Activated CD8-positive, alpha-beta memory T cell treated with anti-CD3 and anti-CD28 coated beads, Interleukin-2, amount 50 U/mL, for 4 hours (primary cell): ENCODE measurements at places on chromosomes 3 and 15.

DNA sequence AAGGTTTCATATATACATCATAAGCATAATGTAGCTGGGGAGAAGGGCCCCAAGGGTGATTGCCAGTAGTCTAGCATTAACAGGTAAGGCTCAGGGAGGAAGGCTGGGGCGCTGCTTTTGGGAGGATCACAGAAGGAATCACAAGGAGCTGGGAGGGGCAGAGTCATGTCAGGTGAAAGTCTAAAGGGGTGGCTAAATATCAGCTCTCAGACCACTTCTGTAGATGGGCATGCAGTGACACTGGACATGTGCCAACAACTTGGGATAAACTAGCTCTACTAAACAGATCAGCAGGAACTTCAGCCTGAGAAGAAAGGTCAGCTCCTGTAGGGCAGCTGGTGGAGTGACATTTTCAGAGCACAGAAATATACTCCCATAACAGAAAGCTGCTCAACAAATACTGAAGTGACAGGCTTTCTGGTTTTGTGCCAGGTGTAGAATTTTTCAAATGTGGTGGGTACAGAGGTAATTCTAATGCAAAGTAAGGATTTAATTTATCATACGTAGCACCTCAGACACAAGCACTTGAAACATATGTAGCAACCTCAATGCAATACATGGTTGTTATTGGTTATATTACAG is 79.4 kb downstream of the PEX5L start:
- no peak for DNase-seq

- DNase-seq, result no peak
These were observed 77.4 kb downstream of the SMAD6 start for GRCh38 chr15:66779331-66780009.

DNA sequence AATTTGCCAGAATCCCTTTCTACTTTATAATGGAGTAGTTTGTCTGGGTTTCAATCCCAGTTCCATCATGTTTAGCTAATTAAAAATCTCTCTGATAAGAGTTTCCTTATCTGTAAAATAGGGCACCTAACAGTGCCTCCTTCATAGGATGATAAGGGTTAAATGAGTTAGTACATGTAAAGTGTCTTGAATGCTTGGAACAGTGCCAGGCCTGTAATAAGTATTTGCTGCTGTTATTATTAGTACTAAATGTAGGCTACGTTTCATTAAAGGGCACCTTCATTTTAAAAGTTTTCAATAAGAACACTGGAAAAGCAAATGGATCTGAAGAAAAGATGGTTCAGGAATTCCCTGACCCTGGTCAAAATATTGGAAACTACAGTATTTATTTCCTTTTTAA is 11.8 kb upstream of the SLC2A2 start:
- no peak for DNase-seq

- no peak for DNase-seq
These were observed 271.9 kb upstream of the TPRG1 start for GRCh38 chr3:188899881-188900280.

DNA sequence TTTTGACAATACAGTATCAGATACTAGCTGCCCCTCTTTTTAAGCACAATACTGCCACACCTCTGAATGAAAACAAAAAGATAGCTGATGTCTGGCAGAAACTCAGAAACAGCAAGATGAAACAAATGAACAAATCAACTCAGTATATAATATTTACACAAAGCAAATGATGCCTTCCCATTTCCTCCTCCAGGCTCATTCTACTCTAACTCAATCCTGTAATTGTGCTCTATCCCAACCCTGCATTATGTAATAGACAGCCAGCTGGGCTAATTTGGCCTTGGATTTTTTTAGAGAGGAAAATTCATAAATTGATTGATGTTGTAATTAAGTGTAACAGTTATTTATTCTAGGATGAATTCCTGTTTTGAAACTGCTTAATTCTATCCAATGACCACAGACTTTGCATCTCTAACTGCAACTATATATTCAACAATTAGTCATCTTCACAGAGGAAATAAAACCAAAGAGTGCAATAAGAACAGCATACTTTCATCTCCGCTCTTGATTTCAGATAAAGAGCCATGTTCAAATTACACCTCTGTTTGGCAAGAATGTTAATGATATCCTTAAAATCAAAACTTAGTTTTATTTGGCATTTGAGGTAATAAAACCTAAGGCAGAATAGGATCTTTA is 6.1 kb downstream of the ATG3 start:
- no peak for DNase-seq

DNA sequence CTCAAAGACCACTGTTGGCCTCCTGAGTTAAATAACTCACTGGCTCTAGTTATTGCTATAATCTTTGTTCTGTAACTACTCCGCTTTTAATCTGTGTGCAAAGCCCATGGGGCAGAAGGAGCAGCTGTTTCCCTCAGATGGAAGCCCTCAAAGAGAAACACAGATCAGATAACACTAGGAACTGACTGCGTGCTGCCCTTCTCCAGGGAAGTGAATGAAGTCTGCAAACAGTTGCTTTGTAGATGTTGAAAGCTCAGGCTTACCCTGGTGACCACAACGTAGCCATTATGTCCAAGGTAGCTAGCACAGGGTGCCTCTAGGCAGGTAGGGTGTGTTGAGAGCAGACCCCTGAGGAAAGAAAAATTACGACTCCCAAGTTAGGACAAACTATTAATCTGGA is 152.3 kb upstream of the STAC start:
- no peak for DNase-seq

- no peak for DNase-seq
These were observed 17.5 kb upstream of the GOLGA8J start for GRCh38 chr15:30065025-30065801.

DNA sequence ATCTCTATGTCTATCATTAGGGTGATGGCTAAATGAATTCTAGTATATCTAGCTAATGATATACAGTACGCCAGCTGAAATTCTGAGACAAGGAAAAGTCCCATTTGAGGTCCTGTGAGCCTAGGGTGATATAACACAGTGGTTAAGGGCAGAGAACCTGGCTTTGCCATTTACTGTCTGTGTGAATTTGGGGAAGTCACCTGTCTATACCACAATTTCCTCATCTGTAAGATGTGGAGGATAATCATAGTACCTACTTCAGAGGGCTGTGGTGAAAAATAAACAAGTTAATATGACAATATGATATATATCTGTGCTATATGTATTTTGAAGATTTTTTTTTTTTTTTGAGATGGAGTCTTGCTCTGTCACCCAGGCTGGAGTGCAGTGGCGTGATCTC is 9.8 kb upstream of the ANKDD1A start:
- DNase-seq, result no peak

DNA sequence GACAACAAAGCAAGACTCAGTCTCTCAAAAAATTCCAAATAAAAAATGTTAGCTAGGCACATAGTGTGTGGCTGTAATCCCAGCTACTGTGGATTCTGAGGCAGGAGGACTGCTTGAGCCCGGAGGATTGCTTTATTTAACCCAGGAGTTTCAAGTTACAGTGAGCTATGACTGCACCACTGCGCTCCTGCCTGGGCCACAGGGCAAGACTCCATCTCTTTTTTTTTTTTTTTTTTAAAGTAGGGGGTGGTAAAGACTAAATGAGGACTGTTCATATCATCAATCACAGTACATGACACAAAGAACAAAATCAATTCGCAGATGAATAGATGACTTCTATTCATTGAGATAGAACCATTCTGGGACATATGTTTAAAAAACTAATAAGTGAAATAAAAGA is 48.1 kb downstream of the ACAP2 start:
- DNase-seq, result no peak

GRCh38 chr15:65862682-65863081 is 6.6 kb upstream of the RAB11A start:
- peak; percentile 48 for DNase-seq

- no peak for DNase-seq
These were observed 220.0 kb downstream of the FAM43A start for GRCh38 chr3:194905696-194906095.

DNA sequence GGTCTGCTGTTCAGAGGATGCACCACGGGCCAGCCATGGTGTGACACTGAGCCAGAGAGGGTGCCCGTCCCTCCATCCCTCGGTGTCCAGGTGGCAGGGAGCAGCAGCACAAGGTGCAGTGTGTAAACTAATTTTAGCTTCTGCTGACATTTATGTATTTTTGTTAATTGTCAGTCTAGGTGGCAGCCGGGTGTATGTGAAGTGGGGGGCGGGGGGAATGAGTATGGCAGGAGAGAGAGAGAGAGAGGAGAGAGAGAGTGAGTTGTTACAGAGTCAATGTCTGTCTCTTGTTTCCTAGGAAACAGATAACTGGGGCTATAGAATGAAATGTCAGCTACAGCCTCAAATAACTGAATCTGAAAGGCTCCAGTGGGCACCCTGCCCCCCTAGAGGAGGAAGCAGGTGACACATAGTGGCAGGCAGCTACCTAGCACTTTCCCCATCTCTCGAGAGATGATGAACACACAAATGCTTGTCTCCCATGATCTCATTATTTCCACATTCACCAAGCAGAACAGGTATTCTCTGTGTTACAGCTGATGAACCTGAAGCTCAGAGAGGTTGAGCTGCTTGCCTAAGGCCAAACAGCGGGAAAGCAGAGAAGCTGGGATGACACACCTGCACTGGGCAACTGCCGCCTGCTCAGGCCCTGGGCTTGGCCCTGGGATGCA is 24.7 kb downstream of the RASGRF1 start:
- no peak for DNase-seq

DNA sequence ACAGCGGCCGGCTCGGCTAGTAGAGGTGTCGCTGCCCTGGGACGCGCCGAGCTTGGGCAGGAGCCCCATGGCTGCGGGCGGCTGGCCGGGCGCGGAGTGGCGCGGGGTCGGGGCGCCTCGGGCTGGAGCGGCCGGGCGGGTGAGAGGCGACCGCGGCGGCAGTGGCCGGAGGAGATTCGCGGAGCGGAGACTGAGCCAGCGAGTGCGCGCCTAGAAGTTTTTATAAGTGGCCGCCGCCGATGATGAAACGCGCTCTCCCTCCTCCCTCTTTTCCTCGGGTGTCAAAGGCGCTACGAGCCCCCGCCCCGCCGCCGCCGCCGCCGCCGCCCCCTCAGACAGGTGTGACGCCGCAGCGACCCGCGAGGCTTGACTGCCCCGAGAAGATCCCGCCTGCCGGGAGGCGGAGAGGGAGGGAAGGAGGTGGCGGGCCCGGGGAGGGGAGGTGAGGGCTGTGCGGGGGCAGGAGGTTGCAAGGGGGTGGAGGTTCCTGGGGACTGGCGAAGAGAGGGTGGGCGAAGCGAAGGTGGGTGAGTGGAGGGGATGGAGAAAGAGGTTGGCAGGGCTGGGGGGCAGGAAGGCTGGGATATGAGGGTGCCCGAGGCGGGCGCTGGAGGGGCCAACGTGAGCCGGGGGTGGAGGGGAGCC is at the start of gene SLCO2A1:
Gene SLCO2A1 (minus strand): TSS at position 192 of the 645 bp plus-strand sequence. CDS start 123 bp downstream, at position 69.
- peak; percentile 23 for DNase-seq

DNA sequence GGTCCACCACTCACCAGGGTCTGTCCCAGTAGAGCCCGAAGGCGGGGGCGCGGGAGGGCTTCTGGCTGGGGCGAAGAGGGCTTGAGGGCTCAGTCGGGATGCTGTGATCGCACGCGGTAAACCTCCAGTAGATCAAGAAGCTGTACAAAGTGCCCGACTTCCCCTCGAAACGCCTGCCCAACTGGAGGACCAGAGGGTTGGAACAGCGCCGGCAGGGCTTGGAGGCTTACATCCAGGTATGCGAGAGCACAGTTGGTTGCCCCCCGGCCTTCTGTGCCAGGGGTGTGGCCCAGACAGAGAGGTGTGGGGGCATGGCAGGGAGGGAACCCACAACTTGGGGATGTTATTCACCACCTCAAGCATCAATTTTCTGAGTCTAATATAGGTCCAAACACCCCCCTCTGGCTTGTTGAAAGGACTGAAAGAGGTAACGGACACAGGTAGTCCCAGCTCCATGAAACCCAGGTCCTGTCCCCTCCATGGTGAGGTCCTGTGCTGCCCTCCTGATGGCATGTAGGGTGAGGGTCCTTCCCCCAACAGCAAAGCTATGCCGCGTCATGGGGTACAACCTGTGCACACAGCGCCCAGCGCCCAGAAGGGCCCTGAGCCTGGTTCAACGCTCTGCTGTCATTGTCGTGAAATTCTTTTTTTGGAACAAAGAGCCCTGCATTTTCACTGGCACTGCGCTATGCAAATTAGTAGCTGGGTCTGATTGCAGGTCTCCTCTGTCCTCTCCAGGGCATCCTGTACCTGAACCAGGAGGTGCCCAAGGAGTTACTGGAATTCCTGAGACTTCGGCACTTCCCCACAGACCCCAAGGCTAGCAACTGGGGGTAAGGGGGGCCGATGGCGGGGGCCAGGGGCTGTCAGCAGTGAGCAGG is 1.2 kb downstream of the SNX22 start:
- no peak for DNase-seq

DNA sequence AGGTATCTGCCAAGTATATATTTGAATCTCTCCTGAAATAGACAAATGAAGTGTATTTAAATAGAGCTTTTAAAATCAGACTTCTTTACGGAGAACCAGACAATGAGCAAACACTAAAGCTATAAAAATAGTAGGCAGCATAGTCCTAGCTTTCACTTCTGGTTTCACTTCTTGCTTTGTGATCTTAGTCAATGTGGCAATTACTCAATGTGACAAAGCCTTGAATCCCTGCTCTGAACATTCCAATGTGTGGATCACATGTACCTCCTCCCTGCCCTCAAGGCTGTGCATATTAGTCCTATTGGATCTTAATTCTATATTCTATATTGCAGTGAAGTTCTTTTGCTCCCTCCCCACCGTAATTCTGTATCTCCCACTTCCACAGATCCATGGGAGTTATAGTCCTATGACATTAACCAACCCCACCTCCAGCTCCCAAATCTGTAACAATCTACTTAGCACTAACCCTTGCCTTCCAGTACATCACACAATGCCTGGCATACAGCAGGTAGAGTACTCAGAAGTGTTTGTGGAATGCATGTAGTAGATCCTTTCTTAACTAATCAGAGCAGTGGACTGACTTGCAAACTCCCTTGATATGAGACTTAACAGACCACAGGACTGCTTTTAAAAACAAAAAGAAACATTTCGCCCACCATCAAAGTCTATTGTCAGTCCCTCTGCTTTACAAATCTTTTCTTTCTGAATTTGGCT is 24.3 kb upstream of the CP start:
- DNase-seq, result no peak

- no peak for DNase-seq
These were observed 73.9 kb downstream of the ATP10A start for GRCh38 chr15:25789211-25789610.

- no peak for DNase-seq
These were observed 942.8 kb upstream of the CFAP20DC start for GRCh38 chr3:59992578-59992977.

DNA sequence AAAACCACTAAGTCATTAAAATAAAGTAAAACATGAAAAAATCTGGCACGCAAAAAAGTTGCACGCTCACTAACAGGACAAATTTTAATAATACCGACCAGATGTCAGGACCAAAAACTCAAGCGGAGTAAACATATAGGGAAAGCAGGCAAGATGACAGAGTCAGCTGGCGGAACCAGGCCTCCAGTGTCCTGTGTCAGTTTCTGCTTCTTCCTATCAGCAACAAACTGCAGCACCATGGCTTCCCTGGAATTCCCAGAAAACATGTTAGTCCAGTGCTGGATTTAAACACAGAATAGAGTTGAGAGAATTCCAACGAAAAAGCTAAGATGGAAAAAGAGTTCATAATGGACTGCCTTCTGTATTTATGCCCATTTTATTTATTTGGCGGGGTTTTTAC is 169.1 kb upstream of the ARHGEF26 start:
- no peak for DNase-seq

GRCh38 chr3:159186581-159186980 is 384.7 kb downstream of the MFSD1 start:
- no peak for DNase-seq

- DNase-seq, result no peak
These were observed 167.0 kb downstream of the VGLL4 start for GRCh38 chr3:11476735-11477144.
